ENCODE measurements at places on chromosomes 13 and 19. TPM values are rescaled to one million over a fixed set of nuclear protein-coding genes. Genes with fewer than 3 reads are reported as not detected.

The DIAPH3 gene
- 4.7 TPM for polyA plus RNA-seq

The CALR3 gene
- not detected for polyA plus RNA-seq

The FSD1 gene
- polyA plus RNA-seq, result 2.8 TPM

The MCEMP1 gene
- not detected for polyA plus RNA-seq

The ACTMAP gene
- 14.8 TPM for polyA plus RNA-seq

The GPR183 gene
- 3.0 TPM for polyA plus RNA-seq

The ATXN8OS gene
- polyA plus RNA-seq, result not detected

The CATSPERD gene
- polyA plus RNA-seq, result not detected

The ZNF708 gene
- polyA plus RNA-seq, result 1.4 TPM

The FPR3 gene
- polyA plus RNA-seq, result not detected

Measured in hepatocyte (in vitro differentiated cells).